ENCODE measurements at places on chromosomes 5 and 9.

DNA sequence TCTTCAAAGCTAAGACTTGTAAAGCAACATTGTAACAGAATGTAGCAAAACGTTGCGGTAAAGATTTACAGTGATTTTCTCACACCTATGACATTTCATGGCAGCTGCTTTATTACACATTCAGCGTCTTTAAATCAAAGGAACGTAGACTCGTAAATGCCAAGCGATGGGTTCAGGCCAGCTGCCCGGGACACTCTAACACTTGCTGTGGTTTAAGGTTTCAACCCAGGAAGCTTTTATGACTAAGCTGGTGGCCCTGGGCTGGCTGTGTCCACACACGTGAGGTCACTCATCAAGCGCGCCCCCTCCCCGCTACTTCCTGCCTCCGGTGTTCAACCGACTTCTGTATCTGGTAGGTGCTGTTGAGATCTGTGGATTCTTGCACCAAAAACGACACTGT lies 2.5 kb downstream of the SLC6A18 start:
- peak; percentile 16 for DNase-seq

DNA sequence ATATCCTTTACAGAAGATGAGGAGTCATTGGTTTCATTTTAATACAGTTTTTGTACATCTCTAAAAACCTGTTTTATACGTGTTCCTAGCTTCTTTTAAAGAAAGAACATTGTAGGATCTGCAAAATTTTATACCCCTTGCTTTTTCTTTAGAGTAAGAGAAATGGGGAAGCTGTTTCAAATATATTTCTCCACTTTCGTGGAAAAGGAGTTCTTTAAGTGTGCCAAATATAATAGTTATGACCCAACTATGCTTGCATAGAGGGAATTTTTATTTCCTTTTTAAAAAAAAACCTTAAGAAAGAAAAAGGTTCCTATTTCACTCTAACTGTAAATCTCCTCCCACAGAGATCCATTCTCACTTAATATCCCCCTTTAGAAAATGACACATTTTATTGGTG lies 27.5 kb upstream of the DMAC1 start:
- DNase-seq = no peak

- no peak for DNase-seq
Observed at GRCh38 chr5:118176146-118176545, 812.2 kb downstream of the DTWD2 start.

DNA sequence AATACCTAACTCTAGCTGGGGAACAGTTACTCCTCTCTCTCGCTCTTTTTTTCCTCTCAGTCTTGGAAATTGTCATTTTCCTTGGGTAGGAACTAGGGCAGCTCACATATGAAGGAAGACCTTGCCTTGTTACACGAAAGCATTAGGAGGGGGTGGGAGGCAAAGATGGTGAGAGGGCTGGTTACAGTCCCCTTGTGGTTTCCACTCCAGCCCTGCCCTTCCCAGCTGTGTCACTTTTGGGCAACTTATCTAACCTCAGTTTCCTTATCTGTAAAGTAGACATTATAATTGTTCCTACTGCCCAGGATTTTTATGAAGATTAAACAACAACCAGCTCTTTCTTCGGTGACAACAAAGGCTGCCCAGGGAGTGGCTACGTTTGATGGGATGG lies 196.2 kb upstream of the CLINT1 start:
- no peak for DNase-seq

DNA sequence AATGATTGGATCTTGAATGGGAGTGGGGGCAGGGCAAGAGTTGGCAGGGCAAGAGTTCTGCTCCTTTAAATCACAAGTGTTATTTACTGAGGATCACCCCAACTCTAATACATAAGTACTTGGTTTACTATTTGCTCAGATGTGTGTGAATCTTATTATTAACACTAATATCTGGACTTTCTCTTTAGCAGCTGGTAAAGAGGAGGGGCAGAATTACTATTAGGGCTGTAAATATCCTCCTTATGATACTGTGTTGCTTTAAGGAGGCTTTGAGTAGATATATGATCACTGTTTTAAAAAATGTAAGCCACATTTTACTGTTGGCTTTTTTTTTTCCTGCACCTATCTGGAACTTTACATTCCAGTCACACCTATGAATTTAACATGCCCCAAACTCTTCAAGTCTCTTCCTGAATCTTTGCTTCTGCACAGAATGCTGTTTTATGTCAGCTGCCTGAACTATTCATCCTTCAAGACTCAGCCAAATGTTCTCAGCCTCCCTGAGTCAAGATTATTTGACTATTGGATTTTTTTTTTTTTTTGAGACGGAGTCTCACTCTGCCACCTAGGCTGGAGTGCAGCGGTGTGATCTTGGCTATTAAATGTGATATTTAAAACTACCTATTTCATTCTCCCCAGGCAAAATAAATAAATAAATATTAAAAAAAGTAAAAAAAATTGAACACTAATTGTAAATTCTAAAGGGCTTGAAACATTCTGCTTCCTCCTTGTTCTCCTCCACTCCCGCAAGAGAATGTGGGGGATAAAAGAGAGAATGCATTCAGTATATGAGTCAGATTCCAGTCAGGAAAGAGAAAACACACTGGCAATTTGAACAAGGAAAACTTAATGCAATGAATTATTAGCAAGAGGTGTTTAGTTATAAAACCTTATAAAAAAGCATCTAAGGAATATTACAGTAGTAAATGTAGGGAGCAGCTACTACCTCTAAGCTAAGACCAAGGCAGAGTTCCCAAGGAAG lies 99.3 kb downstream of the FOCAD start:
- DNase-seq = no peak

GRCh38 chr9:12934545-12935272 lies 159.9 kb downstream of the LURAP1L start:
- DNase-seq = peak; percentile 19

GRCh38 chr9:127873886-127874285 lies 3.6 kb downstream of the AK1 start:
- no peak for DNase-seq

- DNase-seq = no peak
Observed at GRCh38 chr5:150632305-150633160, 7.9 kb upstream of the SYNPO start.

DNA sequence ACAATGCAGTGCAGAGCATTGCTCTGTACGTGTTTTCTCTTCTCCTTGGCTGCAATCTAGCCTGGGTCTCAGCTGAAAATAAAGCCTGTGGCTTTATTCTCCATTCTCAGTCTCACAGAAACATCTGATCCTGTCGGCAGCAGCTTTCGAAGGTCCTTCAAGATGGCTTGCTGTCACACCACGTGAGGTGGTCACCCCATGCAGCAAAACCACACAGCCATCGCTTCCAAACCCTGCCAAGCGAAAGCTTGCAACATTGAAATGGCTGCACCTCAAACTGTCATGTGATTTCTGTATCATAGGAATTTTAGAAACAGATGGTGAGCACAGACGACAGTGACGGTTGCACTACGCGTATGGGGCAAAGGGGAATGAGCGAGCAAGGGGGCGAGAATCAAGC lies 98.5 kb upstream of the SMARCA2 start:
- no peak for DNase-seq

DNA sequence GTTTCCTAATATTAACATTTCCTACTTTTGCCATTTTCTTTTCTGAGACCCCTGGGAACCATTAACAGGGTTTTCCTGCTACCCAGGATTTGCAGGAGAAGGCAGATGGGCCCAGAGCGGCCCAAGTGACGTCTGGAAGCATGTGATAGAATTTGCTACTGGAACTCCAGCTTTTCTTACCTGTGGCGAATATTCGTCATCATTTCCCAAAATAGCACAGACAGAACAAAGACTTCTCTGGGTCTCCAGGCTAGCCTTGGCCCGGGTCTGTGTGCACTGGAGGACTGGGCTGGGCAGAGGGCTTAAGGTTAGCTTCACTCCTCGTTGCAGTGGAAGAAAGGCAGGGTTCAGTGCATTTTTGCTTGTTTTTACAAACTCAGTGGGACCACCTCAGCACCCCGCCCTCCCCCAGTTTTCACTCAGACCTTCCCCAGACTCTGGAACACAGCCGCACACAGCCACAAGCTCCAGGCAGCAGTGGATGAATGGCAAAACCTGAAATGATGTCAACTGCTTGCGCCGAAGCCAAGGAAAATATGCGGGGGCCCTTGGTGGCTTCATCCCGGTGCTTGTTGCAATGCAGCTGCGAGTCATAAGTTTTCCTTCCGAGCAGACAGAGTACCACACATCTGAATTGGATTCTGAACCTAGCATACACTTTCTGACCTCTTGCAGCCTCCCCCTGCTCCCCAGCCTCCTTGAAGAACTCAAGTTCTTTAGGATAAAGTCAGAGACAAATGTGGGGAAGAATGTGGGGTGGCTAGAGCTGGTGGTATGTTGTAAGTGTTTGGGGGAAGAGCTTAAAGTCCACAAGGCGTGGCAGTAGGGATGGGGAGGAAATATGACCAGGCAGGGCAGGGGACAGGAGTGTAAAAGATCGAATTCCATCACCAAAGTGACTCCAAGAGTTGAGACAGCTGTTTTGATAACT lies 586.0 kb downstream of the CCDC171 start:
- peak; percentile 35 for DNase-seq

DNA sequence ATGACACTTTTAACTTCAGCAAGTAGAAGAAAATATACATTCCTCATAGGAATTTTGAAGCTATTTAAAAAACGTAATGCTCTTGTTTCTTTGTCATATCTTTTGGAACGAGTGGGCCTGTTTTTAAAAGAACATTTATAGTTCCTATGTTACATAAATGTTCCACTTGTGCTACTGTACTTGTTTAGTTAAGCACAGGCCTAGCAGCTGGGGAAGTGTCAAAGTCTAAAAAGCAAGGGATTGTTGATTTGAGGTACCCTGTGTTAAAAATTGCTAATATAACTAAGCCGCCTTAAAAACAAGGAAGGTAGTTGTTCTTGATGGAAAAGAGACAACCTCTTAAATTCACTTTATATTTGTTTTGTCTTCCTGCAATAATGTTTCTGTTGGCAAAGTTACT lies 27.2 kb upstream of the ELL2 start:
- DNase-seq = no peak

GRCh38 chr9:29778281-29778849 lies 2205.1 kb upstream of the C9orf72 start:
- DNase-seq = no peak

DNA sequence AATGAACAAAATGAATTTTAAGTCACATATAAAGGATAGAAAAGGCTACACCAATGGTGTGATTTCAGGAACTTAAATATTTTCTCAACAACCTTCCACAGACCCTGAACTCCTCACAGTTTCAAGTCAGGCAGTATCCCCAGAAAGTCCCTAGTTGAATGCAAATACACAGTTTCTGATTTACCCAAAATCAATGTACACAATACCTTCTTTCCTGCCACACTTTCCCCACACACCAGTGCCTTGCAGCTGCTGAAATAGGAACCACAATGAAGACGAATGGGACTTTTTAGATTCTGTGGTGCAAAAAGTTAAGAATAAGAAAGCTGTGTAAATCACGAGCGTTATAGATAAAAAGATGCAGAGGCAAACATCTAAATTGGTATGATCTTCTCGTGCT lies 552.4 kb upstream of the MEF2C start:
- DNase-seq = no peak

DNA sequence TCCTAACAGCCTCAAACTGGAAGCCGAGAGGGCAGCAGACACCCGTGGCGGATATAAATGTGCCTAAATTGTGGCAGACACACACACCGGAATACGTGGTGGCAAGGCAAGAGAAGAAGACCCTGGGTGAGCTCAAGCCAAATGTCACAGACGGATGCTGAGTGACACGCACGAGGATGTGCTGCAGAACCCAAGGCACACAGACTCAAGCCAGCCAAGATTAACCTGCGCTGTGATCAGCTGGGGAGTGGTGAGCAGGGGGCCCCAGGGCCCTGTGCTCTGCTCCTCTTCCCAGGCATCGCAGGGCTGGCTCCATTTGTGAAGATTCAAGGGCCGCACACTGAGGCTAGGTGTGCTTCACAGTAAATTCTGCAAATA lies 16.4 kb downstream of the SEMA4D start:
- DNase-seq = no peak

DNA sequence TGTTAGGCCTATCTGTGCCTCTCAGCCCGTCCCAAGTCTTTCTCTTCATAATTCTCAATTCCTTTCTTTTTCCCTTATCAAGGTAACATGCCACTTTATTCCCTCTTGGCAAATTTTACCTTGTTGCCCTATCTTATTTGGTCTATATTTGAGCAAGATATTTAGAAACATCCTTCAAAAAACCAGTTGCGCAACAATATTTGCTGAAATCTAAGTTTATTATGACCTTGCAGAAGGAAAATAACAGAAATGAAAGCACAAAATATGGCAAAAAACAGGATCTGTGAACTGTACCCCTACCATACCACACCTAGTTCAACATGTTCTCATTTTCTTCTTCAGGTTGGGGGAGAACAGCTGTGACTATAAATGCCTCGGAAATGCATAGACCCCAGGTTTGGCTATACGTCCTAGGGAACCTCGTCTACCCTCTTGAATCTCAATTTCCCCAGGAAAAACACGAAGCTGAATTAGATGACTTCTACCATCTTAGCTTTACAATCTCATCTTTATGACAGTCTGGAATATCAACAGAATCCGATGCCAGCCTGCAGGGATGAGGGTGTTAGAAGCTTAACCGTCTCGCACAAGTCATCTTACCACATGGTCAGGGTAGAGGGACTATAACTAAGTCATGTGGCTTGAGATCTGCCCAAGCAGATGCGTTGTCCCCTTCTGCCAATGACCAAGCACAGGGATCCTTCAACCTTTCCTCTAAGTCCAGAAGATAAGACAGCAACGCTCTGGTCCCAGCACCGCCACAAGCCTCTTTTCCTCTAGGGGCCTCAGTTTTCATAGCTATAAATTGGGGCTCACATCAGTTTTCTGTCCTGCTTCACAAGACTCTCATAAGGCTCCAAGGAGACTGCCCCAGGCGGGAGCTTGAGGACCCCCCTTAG lies 1.3 kb downstream of the LCP2 start:
- DNase-seq = no peak

- DNase-seq = peak; percentile 7
Observed at GRCh38 chr5:103178167-103178566, 58.1 kb downstream of the PPIP5K2 start.
